ENCODE measurements at places on chromosomes 4 and X.

- DNase-seq: no peak
These were observed 1089.9 kb upstream of the PCDH10 start for GRCh38 chr4:132059227-132059626.

GRCh38 chr4:118813561-118813960, 22.4 kb downstream of the SEC24D start:
- DNase-seq: no peak

DNA sequence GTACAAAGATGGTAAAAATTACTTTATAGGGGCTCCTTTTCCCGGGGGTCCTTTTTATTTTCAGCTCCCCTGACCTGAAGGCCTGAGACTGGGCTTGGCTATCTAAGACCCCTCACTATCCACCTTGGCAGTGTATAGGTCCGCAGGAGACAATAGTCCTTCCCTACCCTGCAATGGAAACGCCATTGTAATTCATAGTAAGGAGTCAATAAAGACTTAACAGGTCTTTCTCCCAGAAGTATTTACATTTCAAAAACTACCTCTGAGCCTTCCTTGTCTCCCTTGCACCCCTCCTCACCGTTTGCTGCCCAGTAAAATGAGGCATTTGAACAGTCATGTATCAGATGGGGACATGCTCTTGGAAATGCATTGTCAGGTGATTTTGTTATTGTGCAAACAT, 401.2 kb upstream of the CNKSR2 start:
- DNase-seq: no peak

- DNase-seq: no peak
These were observed 785.0 kb downstream of the GLUD2 start for GRCh38 chrX:121832446-121832845.

- no peak for DNase-seq
These were observed 414.5 kb upstream of the ATOH1 start for GRCh38 chr4:93414041-93414550.

- DNase-seq: no peak
These were observed 42.3 kb upstream of the SRPX start for GRCh38 chrX:38262715-38263620.

DNA sequence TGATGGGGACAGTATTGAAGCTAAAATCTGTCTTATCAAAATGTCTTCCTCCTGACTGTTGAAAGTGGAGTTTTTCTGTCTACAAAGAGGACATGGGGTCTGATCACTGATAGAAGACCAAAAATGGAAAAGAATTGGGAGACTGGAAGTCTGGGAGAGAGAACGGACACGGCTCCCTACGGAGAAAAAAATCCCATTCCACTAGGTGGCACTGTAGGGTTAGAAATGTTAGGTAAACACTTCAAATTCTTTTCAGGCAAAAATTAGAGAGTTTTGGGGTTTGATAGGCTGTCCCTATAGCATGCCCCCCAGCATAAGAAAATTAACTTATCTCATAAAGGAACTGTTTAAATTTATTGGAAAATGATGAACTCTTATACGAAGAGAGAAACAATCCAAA, 200.5 kb downstream of the FAM133A start:
- DNase-seq: no peak

DNA sequence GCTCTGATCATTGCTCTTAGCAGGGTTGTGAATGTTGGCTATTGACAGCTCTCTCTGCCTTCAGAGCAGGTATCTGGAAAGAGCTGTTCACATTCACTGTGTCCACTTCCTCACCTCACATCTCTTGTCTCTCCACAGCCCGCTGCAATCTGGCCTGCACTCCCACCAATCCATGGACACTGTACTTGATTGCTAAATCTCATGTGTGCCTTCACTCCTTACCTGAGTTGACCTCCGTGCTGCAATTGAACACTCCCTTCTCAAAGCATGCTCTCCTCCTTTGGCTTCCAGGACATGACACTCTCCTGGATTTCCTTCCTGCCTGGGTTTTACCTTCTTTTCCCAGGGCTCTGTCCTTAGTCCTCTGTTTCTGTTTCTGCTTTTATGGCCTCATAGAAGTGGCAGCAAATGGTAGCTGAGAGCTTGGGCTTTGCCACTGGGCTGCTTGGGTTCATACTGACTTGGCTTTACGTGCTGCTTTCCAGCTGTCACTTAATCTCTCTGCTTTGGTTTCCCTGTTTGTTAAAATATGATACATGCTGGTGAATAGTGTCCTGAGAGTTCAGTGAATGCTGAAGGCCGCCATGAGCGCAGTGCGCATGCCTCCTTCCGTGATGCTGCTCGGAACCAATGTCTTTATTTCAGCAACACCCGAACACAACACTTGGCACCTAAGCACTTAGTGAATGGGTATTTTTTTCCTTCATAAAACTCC, 29.5 kb downstream of the DCUN1D4 start:
- DNase-seq: no peak

GRCh38 chr4:99983289-99983943, 33.3 kb upstream of the H2AZ1 start:
- no peak for DNase-seq

GRCh38 chrX:23381099-23382087, 46.7 kb downstream of the PTCHD1 start:
- no peak for DNase-seq

All from stimulated activated CD4-positive, alpha-beta T cell treated with anti-CD3 and anti-CD28 coated beads, TNF-alpha, amount 100 ng/mL, for 4 hours (primary cell).